ENCODE measurements at places on chromosomes 2 and 18.

- no peak for DNase-seq
Observed at GRCh38 chr2:187917535-187917934, 363.3 kb upstream of the TFPI start.

DNA sequence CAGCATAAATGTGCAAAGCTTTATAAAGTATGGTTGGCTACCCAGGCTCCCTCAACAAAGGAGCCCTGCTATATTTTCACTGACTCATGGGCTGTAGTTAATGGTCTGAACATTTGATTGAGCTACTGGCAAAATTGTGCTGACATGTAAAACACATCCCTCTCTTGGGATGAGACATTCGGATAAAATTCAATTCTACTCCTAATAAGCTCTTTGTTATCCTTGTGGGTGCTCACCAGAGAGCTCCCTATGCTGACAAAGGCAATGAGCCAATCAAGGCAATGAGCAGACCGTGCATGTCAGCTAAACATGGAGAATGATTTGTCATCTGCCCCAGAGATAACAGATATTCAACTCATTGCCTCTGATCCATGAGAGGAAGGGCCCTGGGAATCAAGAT, 27.7 kb downstream of the SERPINB8 start:
- DNase-seq: no peak

- DNase-seq: no peak
Observed at GRCh38 chr2:44707945-44708660, 233.4 kb upstream of the SIX3 start.

DNA sequence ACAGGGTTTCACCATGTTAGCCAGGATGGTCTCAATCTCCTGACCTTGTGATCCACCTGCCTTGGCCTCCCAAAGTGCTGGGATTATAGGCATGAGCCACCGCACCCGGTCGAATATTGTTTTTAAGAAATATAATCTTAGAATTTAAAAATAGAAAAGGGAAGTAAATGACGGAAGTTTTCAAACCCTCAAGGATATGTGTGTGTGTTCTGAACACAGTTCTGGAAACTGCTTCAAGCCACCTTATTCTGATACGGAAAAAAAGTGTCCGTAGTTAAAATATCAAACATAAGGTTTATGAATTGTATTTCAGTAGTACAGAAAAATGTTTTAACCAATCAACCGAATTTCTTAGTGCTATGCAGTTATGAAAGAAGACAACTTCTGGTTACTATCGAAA, 115.9 kb downstream of the UPP2 start:
- no peak for DNase-seq

- no peak for DNase-seq
Observed at GRCh38 chr2:170305711-170306110, 127.8 kb downstream of the MYO3B start.

- DNase-seq: peak; percentile 31
Observed at GRCh38 chr2:239773228-239774141, 251.7 kb downstream of the NDUFA10 start.

- no peak for DNase-seq
Observed at GRCh38 chr18:51168026-51168742, 29.3 kb downstream of the MEX3C start.

- no peak for DNase-seq
Observed at GRCh38 chr2:50396298-50396631, 635.7 kb downstream of the NRXN1 start.

- DNase-seq: no peak
Observed at GRCh38 chr2:233329489-233330135, 22.0 kb downstream of the SAG start.

DNA sequence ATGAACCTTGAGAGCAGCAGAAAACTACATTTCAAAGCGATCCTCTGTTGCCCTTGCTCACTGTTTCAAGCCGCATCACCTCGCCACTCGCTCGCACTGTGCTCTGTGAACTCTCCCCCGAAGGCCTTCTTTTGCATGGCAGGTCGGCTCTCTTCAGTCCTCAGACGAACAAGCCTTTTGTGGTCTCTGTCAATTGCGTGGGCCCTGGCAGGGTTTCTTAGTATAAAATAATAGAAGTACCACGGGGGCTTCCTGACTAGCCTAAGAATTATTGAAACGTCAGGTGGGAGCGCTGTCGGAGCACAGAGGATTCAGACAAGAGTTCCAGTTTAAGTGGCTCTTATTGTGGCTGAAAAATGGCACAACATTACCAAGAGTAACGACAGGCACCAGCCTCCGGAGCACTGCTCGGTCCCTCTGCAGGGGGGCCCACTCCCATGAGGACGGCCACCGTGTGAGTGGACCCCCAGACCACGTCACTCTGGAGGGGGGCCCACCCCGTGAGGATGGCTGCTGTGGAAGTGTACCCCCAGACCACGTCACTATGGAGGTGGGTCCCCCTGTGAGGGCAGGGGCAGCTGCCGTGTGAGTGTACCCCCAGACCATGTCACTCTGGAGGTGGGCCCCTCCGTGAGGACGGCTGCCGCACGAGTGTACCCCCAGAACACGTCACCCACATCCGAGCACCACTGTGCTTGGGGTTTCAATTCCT, 237.7 kb downstream of the HDAC4 start:
- DNase-seq: no peak

DNA sequence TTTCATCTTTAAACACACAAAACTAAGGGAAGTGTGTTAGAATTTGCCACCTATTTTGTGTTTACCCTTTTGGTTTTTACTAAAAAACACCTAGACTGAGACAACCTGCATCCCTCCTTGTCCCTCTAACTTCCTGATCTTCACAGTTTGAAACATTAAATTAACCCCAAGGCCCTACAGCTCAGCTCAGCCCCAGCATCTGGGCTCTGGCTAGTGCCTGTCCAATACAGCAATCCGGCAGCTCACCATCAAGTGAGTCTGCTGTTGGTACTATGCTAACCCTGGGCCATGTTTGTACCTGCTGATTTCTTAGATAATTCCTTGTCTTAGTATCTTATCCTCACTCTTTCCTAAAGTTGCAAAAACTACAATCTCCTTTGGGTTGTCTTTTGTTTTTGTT, 162.4 kb downstream of the DSEL start:
- DNase-seq: no peak

GRCh38 chr2:97720746-97721145, 7.4 kb downstream of the ZAP70 start:
- DNase-seq: no peak

DNA sequence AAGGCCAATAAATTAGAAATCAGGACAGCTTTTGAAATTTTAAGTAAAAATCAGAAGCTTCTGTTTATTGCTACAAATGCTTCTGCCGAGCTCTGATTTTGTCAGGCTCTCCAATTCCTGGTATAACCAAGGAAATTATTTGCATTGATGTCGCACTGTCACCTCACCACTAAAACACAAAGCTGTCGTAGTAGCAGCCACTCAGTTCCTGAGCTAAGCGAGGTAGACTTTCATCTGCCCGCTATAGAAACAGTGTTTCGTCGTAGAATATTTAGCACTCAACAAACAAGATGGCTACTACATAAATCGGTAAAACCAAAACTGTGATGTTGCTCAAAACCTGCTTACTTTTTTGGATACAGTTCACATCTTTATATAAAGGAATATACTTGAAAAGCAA, 141.3 kb upstream of the FOSL2 start:
- DNase-seq: no peak

DNA sequence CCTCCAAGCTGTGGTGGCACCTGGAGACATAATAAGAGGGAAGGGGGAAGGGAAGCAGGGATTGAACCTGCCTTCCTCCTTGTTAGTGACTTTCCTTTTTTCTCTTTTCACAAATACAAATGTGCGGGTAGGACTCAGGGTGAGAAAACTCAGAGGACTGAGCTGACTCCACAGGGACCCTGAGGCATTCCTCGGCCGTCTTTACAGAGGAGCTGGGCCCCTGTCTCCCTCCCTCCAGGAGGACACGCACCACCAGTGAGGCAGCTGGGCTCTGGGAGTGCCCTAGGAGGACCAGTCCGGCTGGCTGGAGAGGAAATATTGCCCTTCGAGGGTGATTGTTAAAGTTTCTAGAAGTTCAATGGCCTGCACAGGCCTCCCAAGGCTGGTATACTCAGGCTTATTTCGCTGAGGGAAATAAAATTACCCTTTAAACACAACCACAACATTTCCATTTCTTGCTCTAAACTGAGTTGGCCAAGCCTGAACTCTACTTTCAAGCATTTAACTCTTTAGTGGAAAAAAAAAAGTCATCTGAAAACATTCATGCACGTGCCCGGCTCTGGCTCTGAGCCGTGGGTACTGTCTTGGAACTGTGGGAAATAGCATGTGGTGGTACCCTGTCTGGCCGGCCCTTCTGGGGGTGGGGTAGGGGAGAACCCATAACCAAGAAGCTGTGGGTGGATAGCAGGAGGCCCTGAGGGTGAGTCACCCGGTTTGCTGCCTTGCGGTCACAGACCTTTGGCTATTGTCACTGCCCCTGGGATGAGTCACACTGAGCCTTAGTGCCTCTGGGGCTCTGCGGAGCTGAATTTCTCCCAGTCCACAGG, 116.0 kb downstream of the COPS8 start:
- no peak for DNase-seq

GRCh38 chr18:80041424-80041823, 7.2 kb downstream of the RBFA start:
- no peak for DNase-seq

DNA sequence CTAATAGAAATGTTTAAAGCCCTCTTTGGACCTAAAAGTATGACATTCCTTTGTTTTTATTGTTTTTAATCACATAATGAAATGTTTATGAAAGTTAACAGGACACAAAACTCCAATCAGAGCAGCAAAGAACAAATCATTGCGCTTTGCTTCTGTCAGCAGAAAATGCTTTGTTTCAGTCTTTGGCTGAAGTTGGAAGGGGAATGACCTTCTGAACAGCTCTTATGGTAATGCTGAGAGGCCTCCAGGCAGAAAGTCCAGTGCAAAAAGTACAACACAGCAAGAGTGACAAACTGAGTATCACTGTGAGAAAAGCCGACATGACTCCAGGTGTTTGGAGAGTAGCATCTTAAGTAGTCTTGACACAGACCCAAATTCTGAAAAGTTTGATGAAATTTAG, 147.7 kb upstream of the SP5 start:
- DNase-seq: no peak

- DNase-seq: no peak
Observed at GRCh38 chr18:35050028-35050546, 8.9 kb downstream of the MAPRE2 start.

DNA sequence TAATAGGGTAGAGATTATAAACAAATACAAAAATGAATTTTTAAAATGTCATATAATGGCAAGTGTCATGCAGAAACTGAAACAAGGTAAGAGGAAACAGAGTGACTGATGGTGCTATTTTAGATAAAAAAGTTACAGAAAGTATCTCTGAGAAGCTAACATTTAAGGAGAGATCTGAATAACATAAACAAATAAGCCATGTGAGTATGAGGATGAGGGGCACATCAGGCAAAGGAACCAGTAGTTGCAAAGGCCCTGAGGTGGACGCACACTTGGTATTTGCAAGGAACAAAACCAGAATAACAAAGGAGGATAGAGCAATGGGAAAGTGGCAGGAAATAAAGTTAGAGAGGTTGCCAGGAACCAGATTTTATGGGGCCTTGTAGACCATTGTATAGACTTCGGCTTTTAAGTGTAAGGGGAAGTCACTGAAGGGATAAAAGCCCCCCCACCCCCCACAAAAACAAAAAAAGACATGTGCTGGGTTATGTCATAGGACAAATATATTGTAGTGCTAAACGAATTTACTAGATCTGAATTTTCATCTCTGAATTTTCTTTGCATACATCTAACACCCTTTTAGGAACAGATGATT, 159.2 kb downstream of the DTNB start:
- DNase-seq: no peak

DNA sequence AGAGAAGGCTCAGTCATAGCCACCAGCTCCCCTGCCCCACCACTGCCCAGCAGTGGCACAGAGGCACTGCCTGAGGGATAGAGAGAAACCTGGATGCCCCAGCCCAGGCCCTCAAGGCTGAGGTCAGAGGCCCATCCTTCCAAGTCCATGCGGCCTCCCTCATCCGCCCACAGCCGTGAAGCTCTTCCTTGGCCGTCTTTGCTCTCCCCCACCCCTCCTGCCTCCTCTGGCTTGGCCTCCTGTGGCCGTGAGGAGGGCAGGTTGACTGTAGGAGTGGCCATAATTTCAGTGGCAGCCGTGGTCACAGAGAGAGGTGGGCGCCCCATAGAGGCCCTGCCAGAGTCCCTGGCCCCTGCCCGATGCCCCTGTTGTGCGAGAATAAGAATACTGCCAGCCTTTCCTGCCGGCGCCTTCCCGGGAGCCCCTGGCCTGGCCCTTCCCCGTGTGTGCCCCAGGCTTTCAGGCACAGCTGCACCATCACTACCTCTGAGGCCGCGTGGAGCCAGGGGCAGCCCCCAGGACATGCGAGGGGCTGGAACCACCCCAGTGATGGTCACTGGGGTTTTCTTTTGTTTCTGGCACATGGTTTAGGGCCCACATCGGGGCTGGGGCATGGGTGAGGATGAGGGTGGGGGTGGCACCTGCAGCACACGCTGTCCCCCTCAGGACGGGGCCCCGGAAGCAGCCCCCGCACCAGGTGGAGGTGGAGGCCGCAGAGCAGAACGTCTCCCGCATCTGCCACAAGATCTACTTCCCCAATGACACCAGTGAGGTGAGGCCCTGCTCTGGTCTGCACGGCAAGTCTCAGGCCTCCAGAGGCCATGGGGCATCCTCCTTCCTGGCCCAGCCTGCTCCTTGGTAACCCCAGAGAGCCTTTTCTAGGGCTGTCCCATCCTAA, 13.1 kb upstream of the GPR17 start:
- no peak for DNase-seq

DNA sequence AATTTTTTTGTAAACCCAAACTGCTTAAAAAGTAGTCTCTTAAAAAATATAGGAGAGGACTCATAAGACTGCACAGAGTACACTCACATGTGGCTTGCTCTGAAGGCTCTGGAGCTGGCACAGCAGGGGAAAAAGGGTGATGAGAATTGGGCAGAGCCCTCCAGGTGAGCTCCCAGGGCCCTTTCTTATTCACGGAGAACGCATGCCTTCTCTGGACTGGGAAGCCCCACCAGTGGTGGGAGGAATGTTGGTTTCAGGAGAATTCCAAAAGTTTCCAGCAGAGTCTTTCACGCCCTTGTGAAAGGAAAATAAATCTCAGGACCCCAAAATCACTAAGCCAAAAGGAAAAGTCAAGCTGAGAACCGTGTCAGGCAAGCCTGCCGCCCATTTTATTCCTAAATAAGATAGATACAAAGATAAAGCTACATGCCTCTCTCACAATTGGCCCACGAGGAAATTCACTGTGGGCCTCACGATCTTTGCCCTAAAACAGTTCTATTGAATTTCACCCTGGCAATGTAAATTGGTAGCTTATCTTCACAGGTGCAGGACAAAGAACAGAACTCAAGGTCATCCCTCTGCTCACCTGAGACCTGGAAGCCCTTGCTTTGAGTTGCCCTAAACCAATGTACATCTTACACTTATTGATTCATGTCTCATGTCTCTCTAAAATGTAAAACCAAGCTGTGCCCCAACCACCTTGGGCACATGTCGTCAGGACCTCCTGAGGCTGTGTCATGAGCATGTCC, 15.5 kb upstream of the MC5R start:
- DNase-seq: no peak

DNA sequence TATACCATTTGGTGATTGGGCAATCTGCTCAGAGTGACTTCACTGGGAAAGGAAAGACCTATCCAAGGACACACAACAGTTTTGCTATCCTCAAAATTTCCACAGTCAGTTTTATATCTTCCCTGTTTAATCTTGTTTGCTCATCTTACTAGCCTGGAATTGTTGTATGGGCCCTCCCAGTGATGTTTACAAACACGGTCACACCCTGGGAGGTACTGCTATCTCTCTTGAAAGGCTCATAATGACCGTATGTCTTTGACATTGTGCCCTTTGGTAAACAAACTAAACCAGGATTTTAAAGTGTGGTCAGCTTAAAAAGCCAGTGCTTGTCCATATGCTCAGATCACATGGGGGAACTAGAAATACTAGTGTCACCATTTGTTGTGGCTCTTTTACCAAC, 277.0 kb downstream of the CDH2 start:
- no peak for DNase-seq
